ENCODE measurements at places on chromosomes 11 and 22.

DNA sequence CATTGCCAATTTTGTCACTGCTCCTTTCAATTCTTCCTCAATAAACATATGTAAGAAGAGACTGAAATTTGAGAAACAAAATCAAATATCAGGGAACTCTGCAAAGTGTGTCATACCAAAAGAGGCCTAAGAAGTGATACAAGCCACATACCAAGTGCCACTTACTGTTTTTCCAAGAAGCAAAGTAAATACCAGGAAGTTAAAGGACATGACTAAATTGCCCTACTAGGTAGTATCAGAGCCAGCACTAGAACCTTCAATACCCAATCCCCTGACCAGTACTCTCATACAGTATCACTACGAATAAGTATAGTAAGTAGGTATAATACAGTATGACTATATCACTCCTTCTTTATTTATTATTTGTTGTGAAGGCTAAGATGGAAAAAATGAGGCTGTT is 13.6 kb downstream of the MAML2 start:
- no peak for DNase-seq

DNA sequence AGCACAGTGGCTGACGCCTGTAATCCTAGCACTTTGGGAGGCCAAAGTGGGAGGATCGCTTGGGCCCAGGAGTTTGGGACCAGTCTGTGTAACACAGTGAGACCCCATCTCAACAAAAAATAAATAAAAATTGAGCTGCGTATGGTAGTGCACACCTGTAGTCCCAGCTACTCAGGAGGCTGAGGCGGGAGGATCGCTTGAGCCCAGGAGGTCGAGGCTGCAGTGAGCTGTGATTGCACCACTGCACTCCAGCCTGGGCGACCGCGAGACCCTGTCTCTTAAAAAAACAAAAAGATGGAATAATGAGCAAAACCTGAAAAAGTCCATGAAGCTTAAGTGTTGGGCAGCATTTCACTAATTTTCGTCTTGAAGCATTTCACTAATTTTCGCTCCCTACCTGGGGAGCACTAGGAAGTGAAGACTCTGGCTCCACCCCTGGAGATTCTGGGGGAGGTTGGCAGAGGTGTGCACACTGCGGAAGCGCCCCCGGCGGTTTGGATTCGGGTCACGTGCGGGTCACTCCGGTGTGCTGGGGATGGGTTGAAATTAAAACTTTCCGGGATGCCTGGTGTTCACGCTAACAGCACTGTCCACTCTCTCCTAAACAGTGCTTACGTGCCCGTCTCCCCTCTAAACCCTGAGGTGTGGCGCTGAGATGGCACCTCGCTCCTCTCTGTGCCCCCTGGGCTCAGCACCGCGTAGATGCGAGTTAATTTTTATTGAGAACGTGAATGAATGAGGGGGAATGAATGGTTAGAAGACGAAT is 906 bp upstream of the NAA40 start:
- no peak for DNase-seq

GRCh38 chr11:69443968-69444364 is 37.5 kb upstream of the LINC01488 start:
- peak; percentile 35 for DNase-seq

DNA sequence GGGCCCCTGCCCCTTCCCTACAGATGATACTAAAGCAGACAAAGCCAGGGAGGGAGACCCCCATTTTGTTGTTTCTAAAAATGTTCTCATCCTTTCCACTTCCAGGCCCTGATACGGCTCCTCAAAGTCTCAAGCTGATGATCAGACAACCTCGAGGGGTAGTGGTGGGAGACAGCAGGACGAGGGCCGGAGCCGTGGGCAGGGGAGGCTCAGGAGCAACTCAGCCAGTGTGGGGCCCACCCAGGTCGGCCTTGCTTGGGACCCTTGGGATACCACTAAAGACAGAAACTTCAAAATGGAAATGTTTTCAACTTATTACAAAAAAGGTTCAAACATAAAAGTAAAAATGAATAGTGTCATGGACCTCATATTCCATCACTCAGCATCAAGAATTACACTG is 15.2 kb upstream of the VPS37C start:
- no peak for DNase-seq

GRCh38 chr11:115743719-115744118 is 239.5 kb upstream of the CADM1 start:
- no peak for DNase-seq

- DNase-seq, result no peak
Measured at GRCh38 chr11:46983598-46983997, 47.0 kb downstream of the CSTPP1 start.

DNA sequence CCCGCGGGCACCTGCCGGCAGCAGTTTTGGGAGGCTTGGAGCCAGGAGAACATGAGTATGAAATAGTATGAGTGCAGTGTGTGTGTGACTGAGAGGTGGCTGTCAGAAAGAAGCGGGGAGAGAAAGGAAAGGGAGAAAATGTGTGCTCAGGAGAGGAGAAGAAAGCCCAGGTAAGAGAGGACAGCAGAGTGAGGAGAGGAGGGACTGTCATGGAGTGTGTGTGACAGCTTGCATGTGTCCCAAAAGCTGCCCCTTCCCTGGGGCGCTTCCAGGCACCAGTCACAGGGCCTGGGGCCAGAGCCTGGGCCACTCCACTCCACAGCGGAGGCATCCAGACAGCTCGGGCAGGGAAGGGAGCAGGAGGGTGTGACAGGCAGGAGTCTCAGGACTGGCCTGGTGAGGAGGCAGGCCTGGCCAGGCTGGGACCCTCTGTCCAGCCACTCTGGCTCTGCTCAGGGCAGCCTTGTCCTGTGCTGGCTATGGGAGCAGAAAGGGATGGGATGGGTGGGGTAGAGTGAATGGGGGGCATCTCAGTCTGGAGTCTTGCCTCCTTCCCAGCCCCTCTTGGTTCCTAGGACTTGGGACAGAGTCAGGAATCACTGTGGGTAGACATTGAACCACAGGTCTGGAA is 949 bp downstream of the MMP11 start:
- DNase-seq, result no peak

GRCh38 chr11:86775361-86775760 is 25.0 kb upstream of the PRSS23 start:
- DNase-seq, result no peak

GRCh38 chr22:49026494-49027367 is 800.9 kb downstream of the BRD1 start:
- no peak for DNase-seq

DNA sequence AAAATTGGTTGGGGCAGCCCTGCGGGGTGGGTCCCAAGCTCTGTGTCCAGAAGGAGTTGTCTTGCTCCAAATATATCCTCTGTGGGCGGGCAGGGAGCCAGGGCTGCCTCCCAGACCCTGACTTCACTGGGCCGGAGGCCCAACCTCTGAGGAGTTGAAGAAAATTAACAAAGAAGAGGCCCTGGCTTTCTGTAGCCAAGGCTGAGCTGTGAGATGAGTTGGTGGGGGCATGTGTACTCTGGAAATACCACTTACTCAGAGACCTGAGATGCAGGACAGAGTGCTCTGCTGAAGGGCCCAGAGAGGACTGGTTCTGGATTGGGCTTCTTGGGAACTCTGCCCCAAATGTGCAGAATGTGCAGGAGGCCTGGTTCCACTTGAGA is 96.3 kb downstream of the SWAP70 start:
- DNase-seq, result peak; percentile 97

GRCh38 chr22:17117890-17118289 is 3.3 kb downstream of the TMEM121B start:
- DNase-seq, result no peak

DNA sequence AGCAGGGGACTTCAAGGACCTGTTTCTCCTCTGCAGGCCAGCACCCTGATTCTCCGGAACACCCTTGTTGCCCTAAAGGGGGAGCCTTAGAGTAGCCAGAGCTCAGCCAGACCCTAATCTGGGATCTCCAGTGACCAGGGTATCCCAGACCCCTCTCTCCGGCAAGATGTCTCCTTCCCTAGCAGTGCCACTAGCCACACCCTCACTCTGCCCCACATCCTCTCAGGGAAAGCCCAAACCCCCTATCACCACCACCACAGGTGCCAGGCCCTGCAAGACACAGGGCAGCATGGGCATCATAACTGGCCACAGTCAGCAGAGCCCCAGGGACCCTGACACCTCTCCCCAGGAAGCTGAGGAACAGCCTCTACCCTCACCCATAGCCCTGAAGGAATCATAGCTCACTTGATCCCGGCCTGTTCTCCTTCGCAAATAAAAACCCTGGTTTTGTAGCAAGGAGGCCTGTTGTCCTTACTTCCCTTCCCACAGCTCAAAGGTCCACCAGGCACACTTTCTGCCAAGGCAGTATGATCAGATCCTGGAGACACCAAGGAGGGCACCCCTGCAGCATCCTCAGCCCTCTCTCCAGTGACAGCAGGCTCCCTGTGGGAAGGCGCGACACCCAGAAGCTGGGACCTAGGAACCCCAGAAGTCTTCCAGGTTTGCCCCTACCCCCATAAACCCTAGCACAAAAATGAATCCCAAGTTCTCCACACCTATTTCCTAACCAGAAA is 4.6 kb downstream of the CFL1 start:
- no peak for DNase-seq

DNA sequence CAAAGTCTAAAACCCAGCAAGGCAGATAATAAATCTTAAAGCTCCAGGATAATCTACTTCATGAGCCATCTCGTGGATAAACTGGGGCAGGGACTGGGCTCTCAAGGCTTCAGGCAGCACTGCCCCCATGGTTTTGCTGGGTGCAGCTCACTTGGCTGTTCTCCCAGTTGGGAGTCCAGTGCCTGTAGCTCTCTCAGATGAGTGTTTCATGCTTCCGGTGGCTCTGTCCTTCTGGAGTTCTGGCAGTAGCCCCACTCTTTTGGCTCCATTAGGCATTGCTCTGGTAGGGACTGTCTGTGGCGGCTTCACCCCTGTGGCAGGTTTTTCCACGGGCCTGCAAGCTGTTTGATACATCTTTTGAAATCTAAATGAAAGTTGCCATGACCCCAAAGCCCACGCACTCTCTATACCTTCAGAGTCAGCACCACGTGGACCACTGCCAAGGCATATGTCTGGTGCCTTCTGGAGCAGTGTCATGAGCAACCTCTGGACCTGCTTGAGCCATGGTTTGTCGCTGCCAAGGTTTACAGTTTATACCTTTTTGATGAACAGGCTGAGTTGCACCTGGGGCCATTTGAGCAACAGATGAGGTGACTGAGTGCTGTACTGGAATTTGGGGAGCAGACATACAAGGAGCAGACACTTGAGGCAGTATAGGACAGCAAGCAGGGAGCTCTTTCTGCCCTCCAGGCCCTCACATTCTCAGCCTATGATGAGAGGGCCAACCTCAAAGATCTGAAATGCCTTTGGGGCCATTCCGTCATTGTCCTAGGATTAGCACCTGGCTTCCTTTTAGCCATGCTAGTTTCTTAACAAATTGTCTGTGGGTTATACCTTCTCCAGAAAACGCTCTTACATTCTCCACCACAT is 48.6 kb downstream of the MTNR1B start:
- peak; percentile 46 for DNase-seq

- peak; percentile 86 for DNase-seq
Measured at GRCh38 chr22:37228106-37229011, 15.7 kb downstream of the RAC2 start.

DNA sequence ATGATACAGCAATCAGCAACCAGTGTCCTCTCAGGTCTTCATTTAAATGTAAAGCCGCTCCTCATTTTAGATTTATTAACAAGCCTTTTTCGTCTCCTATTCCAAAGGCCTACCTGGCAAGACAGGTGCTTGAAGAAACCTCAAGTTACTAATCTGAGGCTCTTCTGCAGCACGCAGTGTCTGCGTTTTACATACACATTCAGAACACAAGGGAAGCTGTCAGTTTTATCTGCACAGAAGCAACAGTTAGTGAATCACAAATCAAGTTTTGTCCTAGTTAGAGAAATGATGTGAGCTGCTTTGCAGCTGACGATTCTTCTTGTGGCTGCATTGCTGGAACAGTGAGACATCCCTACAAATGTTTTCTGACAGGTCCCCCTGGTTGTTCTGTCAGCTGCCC is 308.8 kb upstream of the NARS2 start:
- DNase-seq, result no peak

- DNase-seq, result no peak
Measured at GRCh38 chr22:44277386-44278135, 35.2 kb downstream of the SHISAL1 start.

- no peak for DNase-seq
Measured at GRCh38 chr11:20004866-20005265, 155.4 kb downstream of the DBX1 start.

- DNase-seq, result no peak
Measured at GRCh38 chr22:45550891-45551290, 48.2 kb downstream of the FBLN1 start.

GRCh38 chr11:130159139-130159538 is 443 bp upstream of the ST14 start:
- no peak for DNase-seq

- DNase-seq, result peak; percentile 82
Measured at GRCh38 chr11:86978756-86979608, 23.8 kb upstream of the FZD4 start.

DNA sequence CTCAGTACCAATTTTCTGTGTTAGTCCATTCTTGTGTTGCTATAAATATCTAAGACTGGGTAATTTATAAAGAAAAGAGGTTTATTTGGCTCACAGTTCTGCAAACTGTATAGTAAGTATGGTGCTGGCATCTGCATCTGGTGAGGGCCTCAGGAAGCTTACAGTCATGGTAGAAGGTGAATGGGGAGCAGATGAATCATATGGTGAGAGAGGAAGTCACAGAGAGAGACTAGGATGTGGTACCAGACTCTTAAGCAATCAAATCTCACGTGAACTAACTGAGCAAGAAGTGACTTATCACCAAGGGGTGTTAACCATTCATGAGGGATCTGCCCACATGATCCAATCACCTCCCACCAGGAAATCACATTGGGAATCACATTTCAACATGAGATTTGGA is 60.8 kb upstream of the ZBED5 start:
- DNase-seq, result no peak

- DNase-seq, result no peak
Measured at GRCh38 chr11:111347723-111348115, 31.4 kb downstream of the POU2AF1 start.

DNA sequence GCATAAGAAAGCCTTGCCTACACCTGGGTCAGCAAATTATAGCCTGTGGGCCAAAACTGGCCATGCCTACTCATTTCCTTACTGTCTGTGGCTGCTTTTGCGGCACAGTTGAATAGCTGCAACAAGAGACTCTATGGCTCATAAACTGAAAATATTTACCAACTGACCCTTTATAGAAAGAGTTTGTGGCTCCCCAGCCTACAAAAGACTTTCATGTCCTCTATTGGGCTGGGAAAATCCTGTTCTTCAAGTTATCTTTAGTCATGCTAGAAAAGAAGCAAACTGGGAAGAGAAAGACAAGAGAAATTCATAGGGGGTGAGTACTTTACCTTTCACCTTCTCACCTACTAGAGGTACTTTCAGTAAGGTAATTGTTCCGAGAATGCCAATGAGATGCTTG is 175.1 kb downstream of the SWAP70 start:
- no peak for DNase-seq

DNA sequence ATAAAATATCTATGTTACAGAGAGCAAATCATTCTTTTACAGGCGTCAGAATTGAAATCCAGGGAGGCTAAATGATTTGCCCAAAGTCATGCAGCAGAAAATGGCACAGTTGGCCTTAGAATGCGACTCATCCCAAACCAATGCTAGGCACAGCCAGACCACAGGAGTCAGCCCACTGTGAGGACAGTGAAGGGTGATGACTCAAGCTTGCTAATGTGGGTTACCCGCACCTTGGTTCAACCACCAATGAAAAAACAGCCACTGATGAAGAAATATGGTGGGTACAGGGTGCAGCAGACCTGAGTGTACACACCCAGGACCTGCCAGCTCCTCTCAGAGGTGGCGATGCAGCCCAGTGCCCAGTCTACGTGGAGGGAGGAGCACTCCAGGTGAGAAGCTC is 89.7 kb downstream of the ZC3H12C start:
- no peak for DNase-seq

GRCh38 chr22:44020981-44021380 is 3.1 kb upstream of the PARVB start:
- no peak for DNase-seq

Data from choroid plexus epithelial cell (primary cell).